ENCODE measurements at places on chromosomes 4 and X. TPM values are rescaled to one million over a fixed set of nuclear protein-coding genes. Genes with fewer than 3 reads are reported as not detected.

The GYPA gene
- total RNA-seq: not detected

- DNase-seq: peak; percentile 21
These were observed 772 bp upstream of the FBXW7 start for GRCh38 chr4:152536545-152537182.

- DNase-seq: peak; percentile 70
These were observed 66.0 kb downstream of the TBL1X start for GRCh38 chrX:9530848-9531274.

The ARMCX1 gene
- total RNA-seq: 24.4 TPM

The GRPR gene
- total RNA-seq: not detected

DNA sequence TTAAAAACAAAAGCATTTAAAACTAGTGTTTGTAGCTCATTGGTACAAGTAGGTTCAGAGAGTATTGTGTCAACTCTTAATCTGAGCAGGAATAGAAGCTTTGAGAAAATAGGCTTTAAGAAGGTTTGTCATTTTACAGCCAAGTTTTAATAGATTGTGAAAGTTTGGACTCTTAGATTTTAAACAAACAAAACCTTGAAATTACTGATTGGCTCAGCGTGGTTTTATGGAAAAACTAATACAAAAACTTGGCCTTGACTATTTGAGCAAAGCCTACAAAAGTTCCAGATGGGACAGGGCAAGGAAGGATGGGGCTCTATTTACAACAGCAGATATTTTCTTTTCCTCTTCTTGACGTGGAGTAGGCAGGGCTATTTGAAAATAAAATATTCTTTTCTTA is 16.5 kb downstream of the ZFX start:
- DNase-seq: no peak

The SLC10A6 gene
- 0.27 TPM for total RNA-seq

The NLGN4X gene
- total RNA-seq: 5.6 TPM

GRCh38 chr4:182301736-182302135 is 58.5 kb downstream of the TENM3 start:
- no peak for DNase-seq

GRCh38 chr4:30454504-30454903 is 265.7 kb upstream of the PCDH7 start:
- DNase-seq: no peak

All from H4 (cell line).